NCI-H226 (cell line): ENCODE measurements at places on chromosomes 12 and 14.

DNA sequence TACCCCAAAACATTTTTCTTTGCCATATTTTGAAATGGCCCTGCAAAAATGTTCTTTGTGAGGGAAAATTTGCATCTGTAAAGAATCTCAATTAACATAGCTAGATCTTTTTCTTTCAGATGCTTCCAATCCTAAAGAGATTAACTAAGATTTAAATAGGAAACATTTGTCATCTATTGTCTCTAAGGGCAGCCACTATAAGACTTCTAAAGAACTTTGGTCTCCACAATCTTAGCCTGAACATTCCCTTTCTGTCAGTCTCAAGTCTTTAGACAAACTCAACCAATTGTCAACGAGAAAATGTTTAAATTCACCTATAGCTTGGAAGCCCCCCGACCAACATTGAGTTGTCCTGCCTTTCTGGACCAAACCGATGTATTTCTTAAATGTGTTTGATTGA lies 71.1 kb upstream of the RASSF8 start:
- no peak for DNase-seq

GRCh38 chr12:129226851-129227250 lies 373.6 kb downstream of the GLT1D1 start:
- no peak for DNase-seq

GRCh38 chr14:34593740-34594375 lies 36.1 kb downstream of the SNX6 start:
- no peak for DNase-seq

GRCh38 chr12:104906695-104907094 lies 51.4 kb downstream of the SLC41A2 start:
- DNase-seq: no peak

GRCh38 chr12:3110578-3110977 lies 33.4 kb downstream of the TSPAN9 start:
- no peak for DNase-seq

DNA sequence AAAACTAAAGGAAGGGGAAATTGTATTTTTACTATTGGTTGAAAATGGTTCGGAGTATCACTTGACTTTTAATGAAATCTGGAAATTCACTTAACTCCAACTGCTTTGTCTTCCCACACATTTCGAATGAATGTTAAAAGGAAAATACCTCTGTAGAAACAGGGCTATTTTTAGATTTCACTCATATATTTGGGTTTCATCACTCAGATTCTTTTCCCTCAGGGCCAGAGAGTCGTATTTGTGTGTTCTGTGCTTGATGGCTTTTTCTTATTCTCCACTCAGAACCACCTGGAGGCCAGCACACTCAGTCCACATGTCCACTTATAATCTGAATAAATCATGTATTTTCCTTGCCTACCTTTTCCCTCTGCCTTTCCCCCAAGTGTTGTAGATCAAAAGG lies 40.0 kb downstream of the DAAM1 start:
- DNase-seq: no peak

GRCh38 chr14:59566725-59567124 lies 9.9 kb downstream of the CCDC175 start:
- no peak for DNase-seq

GRCh38 chr14:57549765-57550420 lies 56.2 kb upstream of the CCDC198 start:
- no peak for DNase-seq

GRCh38 chr12:107349008-107349747 lies 255.8 kb upstream of the CRY1 start:
- DNase-seq: peak; percentile 95

DNA sequence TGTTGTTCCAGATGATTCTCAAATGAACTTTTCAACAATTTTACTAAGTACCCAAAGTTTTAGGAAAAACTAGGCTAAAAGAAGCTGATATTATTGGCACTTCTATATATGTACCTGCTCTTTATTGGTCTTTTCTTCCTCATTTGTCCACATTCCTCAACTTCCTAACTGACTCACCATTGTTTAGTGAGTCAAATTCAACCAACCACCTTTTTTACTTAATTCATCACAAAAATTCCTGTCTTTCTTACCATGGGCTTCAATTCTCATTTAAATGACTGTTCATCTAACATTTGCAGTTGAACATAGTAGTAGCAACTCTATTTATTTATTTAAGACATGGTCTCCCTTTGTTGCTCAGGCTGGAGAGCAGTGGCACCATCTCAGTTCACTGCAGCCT lies 47.6 kb upstream of the SLC2A13 start:
- DNase-seq: no peak

- DNase-seq: no peak
These were observed 64.8 kb upstream of the PSMC1 start for GRCh38 chr14:90191585-90191984.

DNA sequence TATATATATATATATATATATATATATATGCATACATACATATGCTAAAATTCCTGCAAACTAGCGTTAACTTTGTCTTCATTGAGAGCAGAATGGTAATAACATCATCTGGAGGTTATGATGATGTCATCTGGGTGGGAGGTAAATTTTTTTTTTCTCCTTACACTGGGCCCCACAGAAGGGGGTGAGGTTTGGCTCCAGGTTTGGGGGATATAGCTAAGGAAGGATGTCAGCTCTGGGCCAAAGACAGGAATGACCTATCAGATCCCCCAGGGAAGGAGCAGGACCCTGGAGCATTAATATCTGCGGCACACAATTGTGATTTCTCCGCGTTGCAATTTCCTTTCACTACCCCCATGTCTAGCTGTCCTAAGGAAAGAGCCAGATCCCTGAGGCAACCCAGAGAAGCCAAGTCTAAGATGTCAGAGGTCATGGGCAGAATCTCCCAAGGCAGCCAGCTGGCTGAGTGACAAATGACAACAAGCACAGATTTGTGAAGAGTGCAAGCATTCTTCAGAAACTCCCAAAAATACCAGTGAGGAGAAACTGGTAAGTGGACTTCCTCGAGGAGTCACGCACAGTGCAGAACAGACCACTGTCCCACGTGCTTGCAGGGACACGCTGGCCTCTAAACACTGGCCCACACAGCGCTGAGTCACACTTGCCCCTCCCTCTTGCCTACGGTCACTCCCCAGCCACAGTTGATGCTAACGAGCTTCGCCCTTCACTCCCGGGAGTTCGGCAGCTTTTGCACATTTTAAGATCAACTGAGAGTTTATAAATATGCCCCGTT lies 9.9 kb downstream of the UBC start:
- no peak for DNase-seq

GRCh38 chr14:76908834-76909233 lies 82.6 kb downstream of the LRRC74A start:
- no peak for DNase-seq

GRCh38 chr12:113396200-113396599 lies 7.5 kb downstream of the SDS start:
- no peak for DNase-seq

DNA sequence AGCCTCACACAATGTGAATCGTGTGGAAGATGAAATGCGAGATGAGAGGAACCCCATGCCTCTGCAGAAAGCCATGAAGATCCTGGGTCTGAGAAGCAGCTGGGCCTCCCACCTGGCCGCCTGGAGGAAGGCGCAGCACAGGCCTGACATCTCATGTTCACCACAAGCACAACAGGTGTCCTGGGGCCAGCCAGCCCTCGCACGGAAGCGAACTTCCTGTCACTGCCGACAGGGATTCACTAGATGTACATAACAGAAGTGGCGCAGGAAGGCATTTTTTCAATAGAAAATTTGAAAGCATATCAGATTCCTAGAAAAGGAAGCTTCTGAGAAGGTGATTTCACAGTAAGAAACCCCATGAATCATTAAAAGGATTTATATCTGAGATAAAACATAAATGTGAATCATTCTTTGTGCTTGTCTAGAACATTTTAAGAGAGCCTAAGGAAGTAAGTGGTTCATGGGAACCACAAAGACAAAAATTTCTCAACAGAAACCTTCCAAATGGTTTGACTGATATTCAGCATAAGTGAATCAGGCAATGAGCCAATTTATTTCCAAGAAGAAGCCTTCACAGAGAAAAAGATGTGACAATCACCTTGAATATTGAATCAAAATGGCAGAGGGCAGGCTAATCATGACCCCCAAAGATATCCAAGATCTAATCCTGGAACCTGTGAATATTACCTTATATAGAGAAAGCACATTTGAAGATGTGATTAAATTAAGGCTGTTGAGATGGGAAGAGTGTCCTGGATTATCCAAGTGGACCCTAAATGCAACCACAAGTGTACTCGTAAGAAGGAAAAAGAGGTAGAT lies 311.9 kb downstream of the DUSP6 start:
- peak; percentile 59 for DNase-seq

DNA sequence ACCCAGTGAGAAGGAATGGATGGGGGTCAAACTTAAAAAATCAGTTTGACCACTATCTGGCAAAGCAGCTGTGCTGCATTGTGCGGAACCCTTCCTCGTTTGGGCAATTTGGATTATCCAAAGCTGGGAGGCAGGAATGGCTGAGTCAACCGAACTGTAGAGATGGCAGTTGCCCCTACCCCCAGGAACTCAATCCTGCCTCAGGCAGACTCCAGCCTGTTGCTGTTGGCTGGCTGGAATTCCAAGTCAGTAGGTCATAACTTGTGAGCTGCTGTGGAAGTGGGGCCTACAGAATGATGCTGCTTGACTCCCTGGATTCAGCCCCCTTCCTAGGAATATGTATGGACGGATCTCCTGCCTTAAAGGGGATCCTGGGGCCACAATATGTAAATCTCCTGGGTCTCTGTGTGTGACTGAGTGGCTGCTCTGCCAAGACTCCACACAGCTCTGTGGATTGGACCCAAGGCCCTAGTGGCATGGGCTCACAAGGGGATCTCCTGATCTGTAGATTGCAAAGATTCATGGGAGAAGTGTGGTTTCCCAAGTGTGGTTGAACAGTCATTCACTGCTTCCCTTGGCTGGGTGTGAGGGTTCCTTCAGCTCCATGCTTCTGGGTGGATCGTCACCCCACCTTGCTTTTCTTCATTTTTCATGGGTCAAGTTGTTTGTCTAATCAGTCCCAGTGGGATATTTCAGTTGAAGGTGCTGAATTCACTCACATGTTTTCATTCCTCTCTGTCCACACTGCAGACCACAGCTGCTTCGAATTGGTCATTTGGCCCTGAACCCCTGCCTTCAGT lies 19.2 kb downstream of the LUM start:
- DNase-seq: no peak

DNA sequence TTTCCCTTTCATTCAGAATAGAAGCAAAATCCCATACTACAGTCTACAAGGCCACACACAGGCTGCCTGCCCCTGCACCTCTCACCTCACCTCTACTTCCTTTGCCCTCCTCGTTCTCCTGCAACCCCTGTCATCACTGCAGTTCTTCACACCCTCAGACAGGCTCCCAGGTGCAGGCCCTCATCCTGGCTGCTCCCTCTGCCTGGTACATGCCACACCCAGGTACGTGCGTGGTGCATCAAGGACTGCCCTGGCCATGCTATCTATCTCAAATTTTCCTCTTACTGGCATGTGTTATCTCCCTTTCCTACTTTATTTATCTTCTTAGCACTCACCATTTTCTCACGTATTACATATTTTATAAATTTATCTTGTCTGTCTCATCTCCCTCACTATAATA lies 24.3 kb downstream of the TM7SF3 start:
- no peak for DNase-seq

DNA sequence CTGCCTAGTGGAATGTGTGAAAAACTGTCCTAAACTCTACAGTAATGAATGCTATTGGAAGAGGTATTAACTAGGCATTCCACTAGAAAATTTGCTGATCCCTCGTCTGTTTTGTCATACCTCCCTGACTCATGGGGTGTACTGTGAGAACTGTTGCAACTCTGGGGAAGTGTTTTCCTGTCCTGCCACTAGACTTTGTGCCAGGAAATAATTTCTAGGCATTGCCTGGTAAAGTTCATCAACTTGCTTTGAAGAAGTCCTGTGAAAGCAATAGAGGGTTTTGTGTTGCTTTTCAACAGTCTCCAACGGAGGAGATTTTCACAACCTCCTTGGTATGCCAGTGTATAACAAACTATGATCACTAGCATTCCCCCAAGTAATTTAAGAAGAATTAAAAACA lies 139.9 kb downstream of the AKAP6 start:
- peak; percentile 47 for DNase-seq

DNA sequence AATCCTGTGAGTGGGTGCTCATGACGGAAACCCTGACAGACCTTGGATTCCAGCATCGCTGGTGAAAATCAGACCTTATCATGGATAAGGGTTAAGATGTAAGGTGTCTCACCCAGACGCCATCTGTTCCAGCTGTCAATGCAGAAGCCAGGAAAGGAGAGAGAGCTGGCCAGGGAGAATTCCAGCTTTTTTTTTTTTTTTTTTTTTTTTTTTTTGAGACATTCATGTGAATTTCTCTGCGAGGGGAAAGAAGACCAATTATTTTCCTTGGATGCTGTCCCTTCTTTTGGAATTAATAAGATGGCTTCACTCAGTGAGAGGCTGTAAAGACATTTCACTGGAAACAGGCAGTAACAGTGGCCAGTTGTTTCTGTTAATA lies 1.8 kb downstream of the TRAF3 start:
- DNase-seq: no peak

GRCh38 chr14:71060825-71061455 lies 153.7 kb downstream of the PCNX1 start:
- DNase-seq: peak; percentile 50
